ENCODE measurements at places on chromosomes 3 and 15. TPM values are rescaled to one million over a fixed set of nuclear protein-coding genes. Genes with fewer than 3 reads are reported as not detected.

The RASGRP1 gene
- total RNA-seq, result not detected

The KBTBD8 gene
- total RNA-seq, result 0.73 TPM

The PRSS50 gene
- not detected for total RNA-seq

The CSPG4 gene
- 62.6 TPM for total RNA-seq

The CFAP100 gene
- not detected for total RNA-seq
